ENCODE measurements at places on chromosomes 13 and 19.

- no peak for DNase-seq
Observed at GRCh38 chr19:1909761-1910080, 4.5 kb downstream of the ADAT3 start.

GRCh38 chr13:39811696-39812095, 156.2 kb downstream of the COG6 start:
- DNase-seq = no peak

DNA sequence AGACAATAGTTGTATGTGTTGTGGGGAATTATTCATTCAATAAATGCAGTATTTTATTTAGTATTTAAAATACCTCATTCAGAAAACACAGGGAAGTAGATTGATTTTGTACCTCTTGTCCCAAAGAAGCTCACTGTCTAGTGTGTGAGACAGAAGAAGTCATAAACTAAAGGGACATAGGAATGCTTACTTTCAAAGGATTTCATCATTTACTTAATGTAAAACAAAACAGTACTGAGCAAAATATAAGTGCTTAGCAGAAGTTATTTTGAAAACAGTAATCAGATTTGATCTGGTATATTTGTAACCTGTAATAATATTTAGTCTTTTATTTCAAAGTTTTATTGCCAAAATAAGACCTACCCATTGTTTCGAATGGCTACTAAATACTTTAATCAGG, 117.9 kb downstream of the TDRD3 start:
- DNase-seq = no peak

- no peak for DNase-seq
Observed at GRCh38 chr19:16096280-16096855, 15.3 kb upstream of the RAB8A start.

DNA sequence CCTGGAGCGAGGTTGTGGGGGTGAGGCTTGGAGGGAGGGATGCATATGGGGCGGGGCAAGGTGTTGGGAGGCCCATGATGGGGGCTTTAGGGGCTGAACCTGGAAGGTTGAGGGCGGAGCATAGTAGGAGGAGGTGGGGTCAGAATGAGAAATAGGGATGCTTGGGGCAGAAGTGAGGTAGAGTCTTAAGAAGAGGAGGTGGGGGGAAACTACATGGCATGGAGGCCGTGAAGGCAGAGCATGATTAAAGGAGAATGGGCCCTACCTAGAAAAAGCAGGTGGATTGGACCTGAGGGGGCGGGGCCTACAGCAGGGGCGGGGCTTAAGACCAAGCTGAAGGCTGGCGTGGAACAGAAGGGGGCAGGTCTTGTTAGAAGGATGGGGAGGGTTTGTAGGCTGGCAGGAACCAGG, 799 bp downstream of the NR1H2 start:
- peak; percentile 39 for DNase-seq

- no peak for DNase-seq
Observed at GRCh38 chr13:33514362-33514761, 228.8 kb upstream of the STARD13 start.

DNA sequence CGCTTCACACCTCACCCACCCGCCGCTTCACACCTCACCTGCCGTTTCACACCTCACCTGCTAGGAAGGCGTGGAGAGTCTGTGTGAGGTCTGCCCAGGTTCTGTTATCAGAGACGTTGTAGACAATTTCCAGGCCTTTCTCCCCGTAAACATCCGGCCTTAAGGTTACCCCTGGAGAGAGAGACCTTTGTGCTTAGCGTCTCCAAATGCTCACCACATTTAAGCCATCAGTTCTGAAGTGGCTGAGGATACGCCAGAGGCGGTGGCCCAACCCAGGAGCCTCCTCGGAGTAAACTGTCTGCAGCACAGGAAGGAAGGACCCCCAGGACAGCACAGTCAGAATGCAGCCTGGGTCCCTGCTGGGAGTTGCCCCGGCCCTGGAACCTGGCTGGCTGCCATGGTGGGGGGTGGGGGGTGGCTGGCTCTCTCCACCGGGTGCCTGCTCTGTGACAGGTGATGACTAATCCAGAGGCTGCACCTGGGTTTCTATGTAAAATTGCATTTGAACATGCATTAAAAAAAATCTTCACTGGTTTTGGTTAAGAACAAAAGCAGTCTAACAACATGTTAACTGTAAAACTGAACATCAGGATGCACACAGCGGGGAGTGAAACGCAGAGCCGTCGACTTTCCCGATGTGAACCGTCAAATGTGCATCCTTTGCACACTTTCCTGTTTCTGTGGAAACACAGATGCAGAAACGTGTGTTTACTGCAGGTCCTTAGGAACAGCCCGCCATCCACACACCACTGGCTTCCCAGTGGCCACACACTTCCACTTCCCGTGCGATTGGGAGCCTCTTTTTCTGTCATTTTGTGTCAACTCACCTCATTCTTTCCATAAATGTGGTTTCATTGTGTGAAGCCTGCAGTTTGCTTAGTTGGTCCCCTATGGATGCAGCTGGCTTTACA, 4.5 kb downstream of the ATP4B start:
- no peak for DNase-seq

All from KBM-7 (cell line).